ENCODE measurements at places on chromosomes 2 and 18.

DNA sequence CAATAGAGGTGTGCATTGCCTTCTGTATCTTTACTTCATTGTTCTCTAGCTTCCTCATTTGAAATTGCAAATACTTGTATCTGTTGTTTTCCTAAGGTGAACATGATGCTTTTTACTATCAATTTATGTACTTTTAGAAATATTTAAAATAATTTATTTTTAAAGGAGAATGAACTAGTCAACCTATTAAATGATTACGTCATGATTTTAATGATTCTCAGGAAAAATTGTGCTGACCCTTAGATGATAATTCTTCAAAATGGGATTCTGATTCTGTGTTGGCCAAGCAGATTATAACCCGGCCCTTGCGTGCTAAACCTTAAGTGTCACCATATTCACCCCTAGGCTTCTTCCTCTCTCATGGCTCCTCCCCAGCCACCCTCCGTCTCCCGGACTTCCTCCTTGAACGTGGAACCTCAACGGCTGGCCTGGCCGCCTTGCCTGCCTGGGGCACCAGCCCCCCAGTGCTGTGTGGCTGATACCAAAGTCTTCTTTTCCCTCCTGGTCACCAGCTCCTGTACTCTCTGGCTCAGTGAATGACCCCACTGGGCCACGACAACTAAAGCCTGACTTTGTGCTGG lies 292.0 kb downstream of the GBX2 start:
- no peak for DNase-seq

DNA sequence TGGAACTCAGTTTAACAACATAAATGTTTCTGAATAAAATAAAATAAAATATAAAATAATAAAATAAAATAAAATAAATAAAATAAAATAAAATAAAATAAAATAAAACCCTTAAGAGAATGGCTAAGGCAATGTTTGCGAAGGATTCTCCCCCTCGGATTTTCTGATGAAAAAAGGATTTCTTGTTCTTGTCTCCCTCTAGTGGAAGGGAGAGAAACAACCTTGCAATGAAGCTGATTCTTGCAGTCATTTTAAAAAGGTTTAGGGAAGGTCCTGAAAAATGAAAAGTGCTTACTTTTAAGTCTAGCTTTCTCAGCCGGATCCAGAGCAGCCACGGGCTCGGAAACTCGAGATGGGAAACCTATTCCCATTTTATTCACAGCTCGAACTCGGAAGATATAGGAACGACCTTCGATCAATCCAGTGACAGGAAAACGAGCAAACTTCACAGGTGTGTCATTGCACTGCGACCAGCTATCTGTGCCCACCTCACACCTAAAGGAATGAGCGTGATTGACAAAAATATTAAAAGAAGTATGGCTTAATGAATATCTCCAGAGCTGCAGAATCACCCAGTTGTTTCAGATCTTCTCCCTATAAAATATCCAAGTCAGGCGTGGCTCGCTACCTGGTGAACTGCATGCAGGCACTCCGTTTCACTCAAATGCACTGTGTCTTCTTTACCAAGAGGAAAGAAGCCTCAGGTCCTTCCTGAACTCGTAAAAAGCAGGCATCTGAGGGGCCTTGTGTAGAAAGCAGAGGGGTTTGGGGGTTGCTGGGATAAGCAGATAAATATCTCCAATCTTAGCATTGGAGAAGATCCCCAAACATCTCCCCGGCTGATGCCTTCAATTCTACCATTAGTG lies 68.1 kb downstream of the MYOM1 start:
- peak; percentile 16 for DNase-seq

GRCh38 chr2:156630579-156631337 lies 194.6 kb downstream of the GPD2 start:
- DNase-seq: no peak

- no peak for DNase-seq
These were observed 90.7 kb downstream of the CRIM1 start for GRCh38 chr2:36446294-36446693.

GRCh38 chr2:174774886-174775285 lies 10.6 kb upstream of the CHRNA1 start:
- DNase-seq: no peak

DNA sequence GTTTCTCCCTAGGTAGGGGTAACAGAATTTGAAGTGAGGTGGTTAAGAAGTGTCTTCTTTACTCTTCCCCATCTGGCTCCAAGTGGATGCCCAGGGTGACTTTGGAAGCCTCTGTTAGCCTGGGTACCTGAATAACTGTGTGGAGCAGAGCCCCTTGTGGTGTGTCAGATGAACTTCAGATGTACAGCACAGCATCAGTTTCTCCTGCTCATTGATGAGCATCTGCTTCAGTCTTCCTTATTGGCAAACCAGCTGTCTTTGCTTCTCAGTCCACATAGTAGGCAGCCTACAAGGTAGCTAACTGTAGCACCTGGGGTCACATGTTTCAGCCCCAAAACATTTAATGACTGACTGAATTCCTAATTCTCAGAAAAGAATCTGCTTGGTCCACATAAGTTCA lies 56.2 kb upstream of the ATP8B1 start:
- peak; percentile 20 for DNase-seq

DNA sequence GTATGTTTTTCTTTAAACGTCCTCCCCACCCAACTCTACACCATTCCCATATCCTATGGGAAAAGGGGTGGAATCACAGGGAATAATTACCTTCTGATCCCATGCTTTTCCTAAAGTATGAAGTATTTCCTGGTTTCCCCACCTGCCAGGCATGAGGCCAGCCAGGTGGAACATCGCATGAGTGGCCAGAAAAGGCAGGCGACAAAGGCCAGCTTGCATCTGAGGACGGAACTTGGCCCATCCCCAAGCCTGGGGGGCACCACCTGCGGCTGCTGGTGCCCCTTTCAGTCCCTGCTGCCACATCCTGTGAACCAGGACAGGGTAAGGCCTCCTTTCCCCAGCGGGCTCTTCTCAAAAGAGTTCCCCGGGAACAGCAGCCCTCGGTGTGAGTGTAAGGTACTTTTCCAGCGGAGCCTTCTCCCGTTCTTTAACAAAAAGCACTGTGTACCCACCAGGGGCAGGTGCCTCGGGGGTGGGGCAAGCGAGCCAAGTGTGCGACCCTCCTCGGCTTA lies 1.2 kb upstream of the ERFE start:
- no peak for DNase-seq

- DNase-seq: no peak
These were observed 73.1 kb upstream of the DSG1 start for GRCh38 chr18:31244771-31245394.
